Muscle of leg (tissue), 16 donors: ENCODE measurements at places on chromosomes 5 and 9.
A peak's percentile ranks its signal among the peaks of the same experiment; 100 is the strongest.

DNA sequence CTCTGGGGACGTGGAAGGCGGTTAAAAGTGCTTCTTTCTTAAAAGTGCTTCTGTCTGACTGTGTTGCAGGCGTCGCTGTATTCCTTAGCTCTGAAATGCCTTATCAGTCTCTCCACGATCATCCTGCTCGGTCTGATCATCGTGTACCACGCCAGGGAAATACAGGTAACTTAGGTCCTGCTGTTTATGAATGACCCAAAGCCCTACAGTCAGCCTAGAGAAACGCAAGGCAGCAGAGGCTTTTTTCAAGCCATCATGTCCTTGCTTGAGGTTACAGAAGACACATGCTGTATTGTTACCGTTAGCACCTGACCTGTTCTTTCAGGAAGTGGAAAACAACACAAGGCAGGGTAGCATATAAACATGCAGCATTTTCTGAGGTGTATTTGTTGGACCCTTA is 2.0 kb downstream of the KCNN2 start:
- no peak for DNase-seq

GRCh38 chr5:18761801-18762200 is 1127.5 kb downstream of the TAF11L14 start:
- no peak for DNase-seq

DNA sequence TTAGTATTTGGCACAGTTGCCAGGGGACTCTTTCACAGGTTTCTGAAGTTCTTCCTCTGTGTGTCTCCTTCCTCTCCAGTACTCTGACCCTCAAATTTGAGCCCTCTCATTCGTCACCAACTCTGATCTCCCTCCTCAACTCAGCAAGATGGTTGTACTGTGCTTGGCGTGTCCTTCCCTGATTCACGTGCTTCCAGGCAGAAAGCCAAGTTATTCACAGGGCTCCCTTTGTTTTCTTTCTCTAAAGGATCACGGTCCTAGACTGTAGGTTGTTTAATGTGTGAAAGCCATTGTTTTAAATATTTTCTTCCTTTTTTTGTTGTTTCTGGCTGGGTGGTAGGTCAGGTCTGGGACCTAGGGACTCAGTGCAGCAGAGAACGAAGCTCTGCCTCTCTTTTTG is 142.9 kb downstream of the DMAC1 start:
- DNase-seq = peak; percentile 62

DNA sequence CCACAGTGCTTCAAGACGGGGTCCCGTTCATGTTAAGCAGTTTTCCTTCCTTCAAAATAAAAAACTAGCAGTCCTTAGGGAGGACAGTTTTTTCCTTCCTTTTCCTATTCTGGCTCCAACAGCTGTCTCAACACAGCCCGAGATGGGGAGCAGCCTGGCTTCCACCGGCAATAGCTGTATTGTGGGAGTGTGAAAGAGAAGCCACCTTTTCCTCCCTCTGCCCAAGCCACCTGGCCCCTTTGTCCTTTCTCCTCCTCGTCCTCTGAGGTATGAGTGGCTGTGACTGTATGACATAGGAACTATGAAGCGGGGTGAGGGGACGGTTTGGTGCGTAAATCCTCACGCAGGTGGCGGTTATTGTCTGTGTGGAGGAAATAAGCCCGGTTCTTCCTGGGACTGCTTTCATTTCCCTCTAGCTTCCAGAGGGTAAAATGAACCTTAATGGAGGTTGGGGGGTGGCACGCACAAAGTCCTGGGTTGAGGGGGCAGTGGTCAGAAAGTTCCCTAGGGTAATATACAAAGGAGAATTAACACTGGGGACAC is 292.0 kb upstream of the DMRT1 start:
- DNase-seq = peak; percentile 42

GRCh38 chr9:123422635-123423310 is 66.8 kb downstream of the CRB2 start:
- DNase-seq = no peak

GRCh38 chr9:89512382-89512781 is 14.5 kb upstream of the SEMA4D start:
- no peak for DNase-seq

DNA sequence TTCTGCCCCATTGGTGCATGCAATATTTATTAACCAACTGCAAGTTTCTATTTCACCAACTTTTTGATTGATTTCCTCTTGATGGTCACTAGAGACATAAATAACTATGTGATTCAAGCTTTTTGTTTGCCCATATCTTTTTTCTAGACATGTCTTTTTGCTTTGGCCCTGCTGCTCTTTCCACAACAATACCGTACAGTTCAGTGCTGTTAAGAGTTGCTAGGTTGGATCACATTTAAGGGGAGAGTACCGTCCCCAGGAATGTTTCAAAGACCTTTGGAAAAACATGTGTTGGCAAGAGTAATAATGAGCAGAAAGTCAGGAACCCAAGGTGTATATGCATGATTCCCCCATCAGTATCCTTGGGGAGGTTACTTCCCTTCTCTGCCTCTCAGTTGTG is 268.8 kb upstream of the RFX3 start:
- no peak for DNase-seq
